ENCODE measurements at places on chromosomes 7 and 10.

DNA sequence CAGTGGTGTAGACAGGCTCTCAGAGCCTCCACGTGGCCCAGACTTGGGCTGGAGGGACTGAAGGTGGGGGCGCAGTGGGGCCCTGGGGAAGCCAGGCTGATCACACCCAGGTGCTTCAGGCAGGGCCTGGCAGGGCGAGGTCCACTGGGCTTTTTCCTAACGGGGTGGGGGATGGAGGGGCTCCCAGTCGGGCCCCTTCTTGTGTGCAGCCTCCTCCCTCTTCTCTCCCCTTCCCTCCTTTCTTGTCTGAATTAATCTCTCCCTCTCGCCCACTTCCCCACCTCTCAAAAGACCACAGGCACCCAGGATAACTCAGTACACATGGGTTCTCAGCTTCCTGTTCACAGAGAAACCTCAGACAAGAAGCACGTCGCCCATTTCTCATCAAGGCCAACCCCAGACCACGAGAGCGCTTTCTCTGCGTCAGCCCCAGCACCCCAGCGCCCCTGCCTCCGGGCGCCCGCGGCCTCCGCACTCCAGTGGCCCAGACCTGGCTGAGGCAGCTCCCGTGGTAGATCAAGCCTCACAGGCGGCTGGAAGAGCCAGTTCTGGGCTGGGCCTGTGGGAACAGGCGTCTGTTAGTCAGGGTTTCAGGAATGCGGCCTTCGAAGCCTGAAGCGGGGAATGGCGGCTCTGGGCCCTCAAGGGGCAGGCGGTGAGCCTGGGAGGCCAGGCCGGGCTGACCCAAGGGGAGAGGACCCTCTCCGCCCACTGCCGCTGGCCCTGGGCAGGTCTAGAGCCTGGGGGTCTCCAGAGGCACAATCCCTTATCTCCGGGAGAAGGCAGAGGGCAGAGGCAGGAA is 50.6 kb downstream of the PWWP2B start:
- DNase-seq: peak; percentile 44

GRCh38 chr10:119189811-119190282 is 11.2 kb upstream of the PRDX3 start:
- no peak for DNase-seq

DNA sequence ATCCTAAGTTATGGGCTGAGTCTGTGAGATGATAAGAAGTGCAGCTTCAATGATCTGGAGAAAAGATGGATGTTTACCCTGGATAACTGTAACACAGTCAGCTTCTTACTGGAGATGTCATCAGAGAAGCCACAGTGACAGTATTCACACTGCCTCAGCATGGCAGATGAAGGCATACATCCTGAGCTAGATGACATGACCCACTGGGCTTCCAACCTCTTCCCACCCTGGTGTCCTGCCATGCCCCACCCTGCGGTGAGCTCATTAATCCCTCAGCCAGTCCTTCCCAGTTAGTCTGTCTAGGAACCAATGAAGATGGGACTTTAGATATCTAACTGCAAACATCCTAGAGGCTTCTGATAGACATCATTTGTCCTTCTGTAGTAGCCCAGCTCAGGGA is 213.8 kb downstream of the TAX1BP1 start:
- no peak for DNase-seq

GRCh38 chr7:139626817-139627216 is 103.3 kb downstream of the CLEC2L start:
- no peak for DNase-seq

- DNase-seq: no peak
These were observed 34.7 kb downstream of the CPED1 start for GRCh38 chr7:121023194-121023593.

- DNase-seq: no peak
These were observed 6.2 kb upstream of the TMEM273 start for GRCh38 chr10:49194212-49194920.

Data from fibroblast of skin of left biceps (primary cell).